ENCODE measurements at places on chromosomes 6 and 20.

DNA sequence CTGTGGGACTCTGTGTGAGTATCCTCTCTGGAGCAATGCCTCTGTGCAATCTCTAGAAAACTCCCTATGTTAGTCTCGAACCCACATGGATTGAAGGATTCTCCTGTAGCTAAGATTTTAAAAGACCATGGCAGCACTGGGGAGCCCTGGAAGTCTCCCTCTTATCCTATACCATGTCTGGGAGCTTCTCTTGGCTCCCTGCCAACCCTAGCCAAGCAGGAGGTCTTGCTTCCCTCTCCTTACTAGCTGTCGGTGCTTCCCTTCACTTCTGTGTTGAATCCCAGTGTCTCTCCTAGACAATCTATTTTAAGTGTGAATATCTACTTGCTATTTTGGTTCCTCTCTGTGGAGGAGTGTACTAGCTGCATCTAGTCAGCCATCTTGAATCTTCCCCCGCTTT, 118.8 kb upstream of the NRN1 start:
- no peak for DNase-seq

- no peak for DNase-seq
Measured at GRCh38 chr20:60591172-60591799, 633.1 kb downstream of the CDH26 start.

DNA sequence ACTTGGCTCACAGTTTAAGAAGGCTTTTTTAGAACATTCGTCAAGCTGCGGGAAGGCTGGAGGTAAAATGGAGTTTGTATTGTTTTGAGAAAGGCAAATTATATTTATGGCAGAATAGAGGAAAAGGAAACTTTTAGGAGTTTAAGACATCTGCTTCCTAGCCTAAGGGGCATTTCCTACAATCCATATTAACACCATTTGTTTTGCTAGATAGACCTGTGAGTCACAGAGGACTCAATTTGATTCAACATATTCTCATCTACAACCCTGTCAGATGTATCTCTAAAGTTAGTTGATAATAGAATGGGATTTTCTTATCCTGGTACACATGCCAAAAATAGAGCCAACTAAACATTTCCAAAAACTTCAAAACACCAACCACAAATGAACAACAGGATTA, 35.0 kb downstream of the RCAN2 start:
- DNase-seq = no peak

GRCh38 chr20:24718696-24719095, 230.4 kb upstream of the CST7 start:
- DNase-seq = no peak

DNA sequence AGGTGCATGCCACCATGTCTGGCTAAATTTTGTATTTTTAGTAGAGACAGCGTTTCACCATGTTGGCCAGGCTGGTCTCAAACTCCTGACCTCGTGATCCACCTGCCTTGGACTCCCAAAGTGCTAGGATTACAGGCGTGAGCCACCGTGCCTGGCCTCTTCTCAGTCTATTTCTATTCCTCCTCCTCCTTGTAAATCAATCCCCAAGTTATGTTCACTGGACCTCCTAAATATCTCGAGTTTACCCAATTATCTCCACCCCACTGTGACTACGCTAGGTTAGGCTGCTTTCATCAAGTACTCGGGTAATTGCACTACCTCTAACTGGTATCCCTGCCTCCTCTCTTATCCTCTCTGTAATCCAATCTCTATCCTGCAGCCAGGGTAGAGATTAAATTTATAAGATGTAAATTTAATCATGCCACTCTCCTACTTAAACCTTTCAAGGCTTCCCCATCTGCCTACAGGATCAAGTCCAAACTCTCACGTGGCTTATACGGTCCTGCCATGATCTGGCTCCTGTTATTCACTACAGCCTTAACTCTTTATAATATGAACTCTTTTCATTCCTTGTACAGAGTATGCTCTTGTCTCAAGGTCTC, 837 bp upstream of the MAD2L1BP start:
- no peak for DNase-seq

GRCh38 chr6:23087471-23087870, 518.1 kb downstream of the HDGFL1 start:
- DNase-seq = no peak

DNA sequence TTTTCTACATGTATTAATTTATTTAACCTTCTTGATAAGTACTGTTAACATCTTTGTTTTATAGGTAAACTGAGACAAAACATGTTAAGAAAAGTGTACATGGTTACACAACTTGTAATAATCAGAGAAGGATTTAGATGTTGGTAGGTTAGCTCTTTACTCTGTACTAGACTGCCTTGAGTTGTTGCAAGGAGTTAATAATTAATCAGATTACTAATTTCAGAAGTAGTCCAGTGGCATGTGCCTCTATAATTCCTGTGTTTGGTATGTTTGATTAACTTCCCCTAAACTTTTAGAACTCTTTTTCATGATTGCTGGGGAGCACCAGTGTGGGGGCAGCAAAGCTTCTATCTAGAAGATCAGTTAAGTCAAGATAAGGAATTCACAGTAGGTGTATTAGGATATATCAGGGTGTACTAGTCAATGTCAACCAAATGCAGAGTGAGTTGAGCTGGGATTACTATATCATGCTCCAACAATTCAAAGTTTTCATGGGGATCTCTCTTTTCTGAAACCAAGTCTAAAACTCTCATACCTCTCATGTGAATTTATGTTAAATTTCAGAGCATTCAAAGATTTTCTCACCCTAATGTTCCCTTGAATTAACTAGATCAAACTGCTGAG, 129.7 kb upstream of the AHI1 start:
- DNase-seq = no peak

- no peak for DNase-seq
Measured at GRCh38 chr20:37152284-37152683, 26.8 kb upstream of the RPN2 start.

GRCh38 chr6:36765190-36765589, 67.6 kb downstream of the RAB44 start:
- no peak for DNase-seq

DNA sequence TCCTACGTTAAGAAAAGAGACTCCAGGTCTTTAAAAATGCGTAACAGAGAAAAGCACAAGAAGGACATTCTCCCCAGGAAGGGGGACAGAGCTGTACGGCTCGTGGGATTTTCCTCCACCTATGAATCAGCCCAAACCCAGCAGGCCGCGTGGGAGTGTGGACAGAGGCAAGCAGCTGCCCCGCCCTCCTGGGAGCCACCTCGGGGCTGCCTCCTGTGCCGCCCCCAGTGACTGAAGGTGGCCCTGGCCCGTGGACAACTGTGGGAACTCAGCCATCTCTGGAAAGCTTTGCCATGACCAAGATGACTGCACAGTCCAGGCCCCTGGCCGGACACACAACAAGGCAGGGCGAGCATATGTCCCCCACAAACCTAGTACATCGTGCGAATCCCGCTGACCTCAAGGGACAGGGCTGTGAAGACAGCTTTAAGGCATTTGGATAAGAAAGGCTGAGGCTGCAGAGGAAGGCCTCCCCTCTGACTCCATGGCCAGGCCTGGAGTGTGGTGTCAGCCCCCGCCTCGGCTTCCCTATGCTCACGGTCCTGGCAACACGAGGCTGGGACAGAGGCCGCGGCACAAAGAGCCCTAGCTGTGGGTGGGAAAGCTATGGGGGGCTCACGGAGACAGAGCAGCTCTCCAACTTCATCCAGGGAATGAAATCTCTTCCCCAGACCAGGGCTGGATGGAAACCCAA, 26.9 kb downstream of the PXDC1 start:
- DNase-seq = peak; percentile 82

- peak; percentile 82 for DNase-seq
Measured at GRCh38 chr6:46757214-46757596, 10.5 kb downstream of the ANKRD66 start.
